ENCODE measurements at places on chromosomes 5 and 9. TPM values are rescaled to one million over a fixed set of nuclear protein-coding genes. Genes with fewer than 3 reads are reported as not detected.
A peak's percentile ranks its signal among the peaks of the same experiment; 100 is the strongest.

The TOR2A gene
- 9.6 TPM for polyA plus RNA-seq

The SLCO6A1 gene
- not detected for polyA plus RNA-seq

DNA sequence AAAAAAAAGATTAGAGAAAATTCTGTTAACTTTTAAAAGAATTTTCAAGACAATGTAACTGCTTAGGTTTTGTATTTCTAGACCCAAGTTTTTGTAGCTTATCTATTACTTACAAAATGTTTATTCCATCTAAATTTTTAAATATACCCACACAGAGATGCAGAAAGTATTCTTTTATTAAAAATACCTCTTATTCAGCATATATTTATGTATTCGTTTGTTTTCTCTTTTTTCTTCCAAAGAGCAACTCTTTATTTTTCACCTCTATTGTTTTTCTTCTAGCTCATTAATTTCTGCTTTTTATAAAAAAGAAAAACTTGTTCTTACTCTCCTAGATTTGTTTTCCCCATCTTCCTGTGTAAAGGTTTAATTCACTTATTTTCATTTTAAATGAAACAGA is 180.3 kb downstream of the ZDHHC21 start:
- no peak for DNase-seq

The IL17B gene
- not detected for polyA plus RNA-seq

The OMD gene
- polyA plus RNA-seq, result not detected

DNA sequence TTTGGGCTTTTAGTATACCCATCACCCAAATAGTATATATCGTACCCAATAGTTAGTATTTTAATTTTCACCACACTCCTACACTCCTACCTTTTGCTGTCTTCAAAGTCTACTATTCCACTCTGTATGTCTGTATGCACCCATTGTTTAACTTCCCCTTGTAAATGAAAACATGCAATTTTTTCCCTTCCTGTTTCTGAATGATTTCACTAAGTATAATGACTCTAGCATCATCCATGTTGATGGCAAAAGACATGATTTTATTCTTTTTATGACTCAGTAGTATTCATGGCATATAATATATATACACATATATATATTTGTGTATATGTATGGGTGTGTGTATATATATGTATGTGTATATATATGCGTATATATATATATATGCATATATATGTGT is 63.1 kb upstream of the FAM174A start:
- no peak for DNase-seq

The PHF24 gene
- not detected for polyA plus RNA-seq

DNA sequence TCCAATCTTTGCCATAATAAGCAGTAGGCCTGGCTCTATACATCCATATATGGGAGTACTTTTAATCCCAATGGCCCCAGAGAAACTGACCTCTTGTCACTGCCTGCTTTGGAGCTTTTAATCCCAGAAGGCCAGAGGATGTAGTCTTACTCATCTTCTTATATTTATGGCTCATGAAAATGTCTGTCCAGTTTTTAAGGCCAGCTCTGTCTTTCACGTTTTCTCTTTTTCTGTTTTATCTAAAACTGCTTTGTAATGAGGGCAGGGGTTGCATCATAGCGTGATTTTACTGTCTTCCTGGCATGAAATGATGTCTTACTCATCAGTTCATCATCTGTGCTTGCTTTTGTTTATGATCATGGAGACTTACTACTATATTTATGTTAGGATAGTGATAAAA is 1094.9 kb downstream of the MAT2B start:
- DNase-seq, result no peak

The CARD9 gene
- 0.94 TPM for polyA plus RNA-seq

DNA sequence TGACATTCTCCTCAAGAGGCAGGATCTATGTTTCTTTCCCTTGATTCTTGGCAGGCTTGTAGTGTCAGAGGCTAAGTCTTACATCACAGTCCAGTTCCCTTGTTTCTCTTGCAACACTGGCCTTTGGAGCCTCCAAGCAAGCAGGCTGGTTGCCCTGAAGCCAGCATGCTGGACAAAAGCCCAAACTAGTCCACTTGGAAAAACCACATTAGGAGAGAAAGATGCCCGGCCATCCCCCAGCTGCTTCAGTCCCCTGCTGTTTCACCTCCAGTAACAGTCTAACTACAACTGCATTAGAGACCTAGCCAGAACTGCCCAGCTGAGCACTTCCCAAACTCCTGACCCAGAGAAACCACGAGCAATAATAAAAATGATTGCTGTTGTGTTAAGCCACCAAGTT is 87.6 kb downstream of the ADAMTS6 start:
- DNase-seq, result peak; percentile 2

DNA sequence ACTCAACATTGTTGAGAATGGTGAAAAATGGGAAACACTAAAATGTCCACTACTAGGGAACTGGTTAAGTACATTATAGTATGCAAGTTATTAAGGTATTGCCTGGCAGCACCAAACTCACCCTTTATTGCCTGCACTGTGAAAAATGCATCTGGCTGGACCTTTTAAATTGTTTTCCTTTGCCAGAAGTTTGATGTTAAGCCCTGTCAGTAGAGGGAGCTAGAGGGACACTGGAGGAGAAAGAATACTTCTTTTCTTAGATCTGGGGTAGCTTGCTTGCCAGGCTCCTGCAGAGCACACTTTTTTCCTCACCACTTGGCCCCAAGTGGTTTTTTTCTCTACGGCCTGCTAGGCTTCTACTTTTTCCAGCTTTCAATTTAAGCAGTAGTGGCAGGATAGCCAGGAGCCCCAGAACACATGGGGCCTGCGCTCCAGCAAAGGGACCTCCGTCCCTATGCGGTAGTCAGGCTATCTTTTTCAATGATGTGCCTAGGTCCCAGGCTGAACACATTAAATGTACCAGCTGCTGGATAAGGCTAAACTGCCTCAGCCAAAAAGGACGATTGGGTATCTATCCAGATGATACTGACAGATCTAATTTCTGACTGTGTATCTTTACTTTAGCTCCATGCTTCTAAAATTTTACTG is 8.0 kb upstream of the HABP4 start:
- no peak for DNase-seq

The KIAA1958 gene
- 2.1 TPM for polyA plus RNA-seq

GRCh38 chr5:170617533-170618490 is 114.0 kb downstream of the KCNIP1 start:
- no peak for DNase-seq

DNA sequence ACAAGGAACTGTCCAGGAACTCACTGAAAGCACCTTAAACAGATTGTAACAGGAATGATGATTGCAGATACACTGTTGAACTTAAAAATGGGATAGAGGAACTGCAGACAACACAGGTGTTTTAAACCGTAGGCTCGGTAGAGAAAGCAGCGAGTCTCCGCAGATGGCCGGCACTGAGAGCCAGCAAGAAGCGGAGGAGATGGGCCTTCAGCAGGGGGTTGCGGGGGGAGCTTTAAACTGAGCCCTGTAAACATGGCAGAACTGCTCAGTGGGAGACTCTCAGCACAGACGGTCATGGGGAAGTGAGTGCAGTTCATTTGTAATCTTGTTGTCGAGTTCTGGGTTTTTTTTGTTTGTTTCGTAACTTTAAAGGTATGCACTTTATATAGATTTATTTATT is 155.1 kb upstream of the OTULINL start:
- DNase-seq, result no peak

- DNase-seq, result peak; percentile 73
These were observed 1.1 kb downstream of the CFAP77 start for GRCh38 chr9:132411091-132411508.

DNA sequence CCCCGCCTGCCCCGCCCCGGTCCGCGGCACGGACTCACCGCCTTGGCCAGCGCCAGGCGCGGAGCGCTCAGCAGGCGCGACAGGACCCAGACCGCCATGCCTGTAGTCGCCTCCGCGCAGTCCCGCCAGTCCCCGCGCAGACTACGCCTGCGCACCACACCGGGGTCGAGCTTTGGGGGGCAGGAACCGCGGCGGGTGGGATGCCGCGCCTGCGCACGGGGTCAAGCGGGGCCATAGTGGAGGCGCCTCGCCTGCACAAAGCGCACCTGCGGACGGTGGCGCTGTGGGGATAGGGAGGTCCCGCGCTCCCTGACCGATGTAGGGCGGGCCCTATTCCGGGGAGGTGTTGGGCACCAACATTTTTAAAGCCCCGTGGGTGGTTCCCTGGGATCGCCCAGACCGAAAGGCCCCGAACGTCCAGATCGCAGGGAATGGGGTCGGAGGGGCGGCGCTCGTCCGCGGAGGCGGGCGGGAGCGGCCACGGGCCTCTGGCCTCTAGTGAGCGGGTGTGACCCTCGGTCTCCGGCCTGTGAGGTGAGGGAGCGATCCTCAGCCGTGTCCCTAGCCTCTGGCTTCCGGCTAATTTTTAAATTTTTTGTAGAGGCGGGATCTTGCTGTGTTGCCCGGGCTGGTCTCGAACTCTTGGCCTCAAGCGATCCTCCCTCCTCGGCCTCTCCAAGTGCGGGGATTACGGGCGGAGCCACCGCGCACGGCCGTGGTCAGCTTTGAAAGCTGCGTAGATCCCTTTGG is 70.8 kb upstream of the LPCAT1 start:
- DNase-seq, result peak; percentile 41

The STING1 gene
- polyA plus RNA-seq, result 0.92 TPM

GRCh38 chr5:124696898-124697297 is 49.5 kb downstream of the ZNF608 start:
- no peak for DNase-seq

DNA sequence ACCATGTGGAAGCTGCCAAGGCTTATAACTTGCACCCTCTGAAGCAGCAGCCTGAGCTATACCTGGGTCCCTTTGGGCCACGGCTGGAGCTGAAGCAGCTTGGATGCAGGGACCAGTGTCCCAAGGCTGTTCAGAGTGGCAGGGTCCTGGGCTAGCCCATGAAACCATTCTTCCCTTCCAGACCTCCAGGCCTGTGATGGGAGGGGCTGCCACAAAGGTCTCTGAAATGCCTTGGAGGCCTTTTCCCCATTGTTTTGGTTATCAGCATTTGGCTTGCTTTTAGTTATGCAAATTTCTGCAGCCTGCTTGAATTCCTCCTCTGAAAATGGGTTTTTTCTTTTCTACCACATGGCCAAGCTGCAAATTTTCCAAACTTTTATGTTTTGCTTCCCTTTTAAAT is 433.7 kb upstream of the ACO1 start:
- DNase-seq, result no peak

DNA sequence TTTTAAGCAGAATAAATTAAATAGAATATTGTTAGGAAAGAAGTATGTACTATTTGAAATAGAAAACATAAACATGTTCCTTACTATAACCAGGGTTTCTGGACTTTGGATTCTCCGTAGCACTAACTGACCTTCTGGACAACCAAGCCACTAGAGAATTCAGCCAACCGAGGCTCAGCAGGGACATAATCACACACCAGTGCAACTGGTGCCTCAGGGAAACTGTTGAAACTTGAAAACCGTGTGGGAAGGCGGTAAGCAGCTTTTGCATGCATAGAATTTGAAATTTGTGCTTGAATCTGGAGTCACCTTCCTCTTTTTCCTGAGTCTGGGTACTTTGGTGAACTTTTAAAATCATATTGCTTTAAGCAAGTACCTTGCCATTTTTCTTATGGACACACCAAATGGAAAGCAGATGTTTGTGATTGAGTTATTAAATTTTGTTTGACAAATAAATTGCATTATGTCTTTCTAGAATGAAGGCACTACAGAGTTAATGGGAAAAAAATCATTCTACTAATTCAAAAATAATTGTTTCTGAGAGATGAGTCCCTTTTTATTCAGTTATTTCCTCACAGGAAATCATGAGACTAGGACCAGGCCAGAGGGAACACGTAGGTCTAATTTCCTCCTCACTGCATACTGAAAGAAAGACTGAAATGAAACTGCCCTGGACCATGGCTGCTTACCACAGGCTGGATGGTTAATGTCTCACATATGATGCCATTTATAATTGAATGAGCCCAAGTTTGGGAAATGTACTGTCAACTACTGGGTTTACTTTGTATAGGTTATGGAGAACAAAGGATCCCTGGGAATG is 20.6 kb upstream of the SCAMP1 start:
- no peak for DNase-seq

DNA sequence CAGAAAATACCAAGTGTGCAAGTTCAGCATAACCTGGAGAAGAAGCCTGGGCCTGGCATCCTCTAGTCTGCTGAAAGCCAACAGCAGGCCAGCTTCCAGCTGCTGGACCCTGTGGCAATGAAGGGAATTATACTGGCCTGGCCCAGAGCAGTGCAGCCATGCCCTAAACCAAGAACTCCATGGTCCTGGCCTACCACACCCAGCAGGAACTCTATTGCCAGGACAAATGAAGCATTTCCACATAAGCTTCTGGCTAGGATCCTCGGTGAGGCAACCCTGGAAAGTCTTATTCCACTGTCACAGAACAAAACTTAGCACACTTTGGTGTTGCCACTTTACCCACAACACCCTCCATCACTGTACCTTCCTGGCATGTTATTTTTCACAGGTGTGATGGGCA is 35.5 kb downstream of the CDK5RAP2 start:
- no peak for DNase-seq

GRCh38 chr9:114096866-114097612 is 2.1 kb downstream of the KIF12 start:
- no peak for DNase-seq

DNA sequence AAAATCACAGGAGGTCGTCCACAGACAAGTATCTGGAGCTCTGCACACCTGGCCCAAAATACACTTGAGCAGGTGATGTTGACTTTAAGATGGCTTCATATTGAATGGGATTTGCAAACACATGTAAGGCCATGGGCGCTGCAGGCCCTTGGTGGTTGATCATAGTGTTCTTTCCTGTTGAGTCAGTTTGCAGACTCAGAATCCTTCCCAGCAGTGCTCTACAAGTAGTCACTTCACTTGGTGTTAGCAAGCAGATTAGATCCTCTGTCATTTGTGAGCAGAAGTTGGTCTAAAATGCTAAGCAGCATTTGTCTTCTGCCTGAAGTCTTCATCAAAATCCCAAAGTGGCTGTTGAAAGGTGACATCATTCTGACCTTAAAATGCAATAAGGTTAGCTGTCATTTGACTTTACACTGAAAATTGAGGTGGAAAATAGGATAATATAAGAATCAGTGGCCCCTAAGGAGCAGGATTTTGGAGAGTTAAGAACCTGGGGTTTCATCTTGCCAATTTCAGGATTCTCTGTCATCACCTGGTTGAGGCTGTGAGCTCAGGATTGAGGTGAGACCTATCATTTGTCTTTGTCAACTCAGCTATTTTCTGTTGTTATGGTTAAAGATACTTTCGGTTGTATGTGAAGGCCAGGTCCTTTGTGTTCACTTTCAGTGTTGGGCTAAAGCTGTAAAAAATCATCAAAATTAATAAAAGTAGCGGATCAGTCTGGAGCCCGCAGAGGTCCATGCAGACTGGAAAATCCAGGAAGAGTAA is 114.5 kb downstream of the LRRC70 start:
- no peak for DNase-seq

- no peak for DNase-seq
These were observed 10.6 kb downstream of the LAMC3 start for GRCh38 chr9:131019388-131020239.

GRCh38 chr5:96114736-96115135 is 153.1 kb upstream of the ELL2 start:
- no peak for DNase-seq

The PLK2 gene
- 230 TPM for polyA plus RNA-seq

GRCh38 chr5:75331095-75332090 is 5.6 kb upstream of the HMGCR start:
- DNase-seq, result no peak

The N4BP3 gene
- 0.15 TPM for polyA plus RNA-seq

- no peak for DNase-seq
These were observed 2.8 kb downstream of the CDH6 start for GRCh38 chr5:31196309-31196708.

The NIM1K gene
- polyA plus RNA-seq, result 0.06 TPM

Data from A549 (cell line).